IPS-NIHi11 (cell line): ENCODE measurements at places on chromosomes 2 and 18.

DNA sequence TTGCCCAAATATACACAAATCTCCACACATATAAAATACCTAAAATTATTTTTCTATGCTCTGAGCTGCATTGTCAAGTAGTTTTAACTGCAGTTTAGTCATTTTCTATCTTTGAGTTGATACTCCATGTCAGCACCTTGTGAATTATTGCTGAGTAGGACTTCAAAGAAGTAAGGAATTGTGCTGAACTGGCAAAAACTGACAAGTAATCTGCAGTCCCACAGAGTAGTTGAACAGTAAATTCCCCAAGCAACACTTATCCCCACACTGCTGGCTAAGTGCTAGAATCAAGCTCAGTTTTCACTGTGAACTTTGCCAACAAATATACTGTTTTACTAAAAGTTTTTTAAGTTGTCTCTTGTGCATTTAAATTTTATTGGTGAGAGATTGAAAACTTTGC, 141.8 kb upstream of the ST6GAL2 start:
- no peak for DNase-seq

GRCh38 chr2:173741759-173742158, 223.4 kb downstream of the SP3 start:
- DNase-seq, result no peak

GRCh38 chr18:13272416-13272815, 53.9 kb downstream of the LDLRAD4 start:
- DNase-seq, result no peak

GRCh38 chr18:38611036-38611964, 1045.7 kb upstream of the CELF4 start:
- no peak for DNase-seq

- DNase-seq, result no peak
Observed at GRCh38 chr2:238580486-238580885, 153.8 kb downstream of the ASB1 start.

GRCh38 chr2:19536136-19536535, 177.7 kb upstream of the OSR1 start:
- DNase-seq, result no peak

DNA sequence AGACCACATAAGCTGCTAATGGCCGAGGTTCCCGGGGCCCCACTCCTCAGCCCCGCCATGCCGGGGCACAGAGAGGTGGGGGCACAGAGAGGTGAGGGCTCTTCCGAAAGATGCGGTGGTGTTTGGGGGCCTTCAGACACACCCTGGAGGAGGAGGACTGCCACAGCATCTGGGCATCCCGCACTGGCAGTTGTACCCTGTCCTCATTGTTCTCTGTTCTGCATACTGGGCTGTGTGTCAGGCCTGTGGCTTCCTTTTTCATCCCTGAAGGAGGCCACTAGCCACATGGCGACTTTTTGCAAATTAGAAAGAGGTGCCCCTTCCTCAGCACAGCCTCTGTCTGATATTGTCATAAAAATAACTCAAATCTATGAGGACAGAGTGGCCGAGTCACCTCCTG, 150.1 kb downstream of the CTIF start:
- DNase-seq, result no peak

DNA sequence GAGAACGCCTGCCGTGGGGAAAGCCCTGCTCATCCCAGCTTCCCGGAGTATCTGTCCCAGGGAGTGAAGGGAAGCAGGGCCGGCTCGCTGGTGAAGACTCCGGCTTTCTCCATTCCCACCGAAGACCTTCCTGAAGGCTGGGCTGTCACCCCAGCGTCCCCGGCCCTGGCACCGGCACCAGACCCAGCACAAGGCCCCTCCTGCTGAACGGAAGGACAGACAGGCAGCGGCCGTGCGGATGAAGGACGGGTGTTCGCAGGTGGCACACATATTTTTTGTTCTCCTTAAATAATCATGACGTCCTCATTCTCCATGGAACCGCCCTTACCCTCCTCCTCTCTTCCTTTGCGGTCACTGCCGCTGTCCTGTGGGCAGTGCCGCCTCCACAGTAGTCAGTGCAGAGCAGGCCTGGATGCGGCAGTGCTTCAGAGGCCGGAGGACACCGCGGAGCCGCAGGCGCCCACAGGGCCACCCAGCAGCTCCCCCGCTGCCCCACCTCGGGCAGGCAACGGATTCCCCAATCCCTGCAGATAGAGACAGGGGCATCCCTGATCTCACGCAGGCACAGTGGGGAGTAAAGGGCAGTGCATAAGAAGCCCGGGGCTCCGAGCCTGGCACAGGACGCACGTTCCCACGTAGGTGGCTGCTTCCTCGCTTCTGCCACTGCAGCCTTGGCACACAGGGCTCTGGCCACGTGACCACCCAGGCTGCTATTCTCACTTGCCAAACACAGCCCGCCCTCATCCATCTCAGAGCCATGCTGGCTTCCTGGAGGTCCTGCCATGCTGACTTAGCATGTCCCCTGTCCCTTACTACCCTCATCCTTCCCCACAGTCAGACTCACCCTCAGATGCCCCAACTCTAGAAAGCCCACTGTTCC, 229.7 kb downstream of the EIPR1 start:
- DNase-seq, result no peak

DNA sequence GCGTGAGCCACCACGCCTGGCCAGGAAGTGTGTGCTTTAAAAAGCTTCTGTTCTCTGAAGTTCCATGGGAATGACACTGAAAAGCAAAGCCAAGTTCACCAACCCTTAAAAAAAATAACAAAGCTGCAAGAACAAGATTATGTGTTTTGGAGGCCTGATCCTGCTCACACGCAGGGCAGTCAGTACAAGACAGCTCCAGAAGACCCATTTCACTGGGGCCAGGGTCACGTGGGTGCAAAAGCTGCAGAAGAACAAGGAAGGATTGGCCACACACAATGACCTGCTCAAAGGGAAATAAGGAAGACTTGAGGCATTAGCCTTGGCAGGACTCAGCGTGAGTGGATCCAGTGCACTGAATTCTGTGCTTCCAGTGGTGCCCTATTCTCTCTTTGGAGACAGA, 187.9 kb downstream of the NCK2 start:
- no peak for DNase-seq

DNA sequence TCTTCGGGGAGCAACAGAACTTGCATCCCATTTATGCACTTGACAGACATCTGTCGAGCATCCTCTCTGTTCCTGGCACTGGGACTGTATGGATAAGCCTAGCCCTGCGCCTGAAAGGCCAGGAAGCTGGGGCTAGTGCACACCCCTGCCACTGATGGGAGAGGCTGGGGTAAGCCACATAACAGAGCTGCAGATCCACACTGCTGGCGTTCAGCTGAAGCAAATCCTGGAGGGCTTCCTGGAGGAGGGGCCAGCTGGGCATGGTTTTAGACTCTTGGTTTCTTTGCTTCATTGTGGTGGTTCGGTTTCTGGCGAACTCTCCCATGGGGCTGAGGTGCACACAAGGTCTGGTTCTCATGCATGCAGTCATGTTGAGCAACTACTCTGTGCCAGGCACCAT, 45.5 kb upstream of the FOSL2 start:
- DNase-seq, result no peak

DNA sequence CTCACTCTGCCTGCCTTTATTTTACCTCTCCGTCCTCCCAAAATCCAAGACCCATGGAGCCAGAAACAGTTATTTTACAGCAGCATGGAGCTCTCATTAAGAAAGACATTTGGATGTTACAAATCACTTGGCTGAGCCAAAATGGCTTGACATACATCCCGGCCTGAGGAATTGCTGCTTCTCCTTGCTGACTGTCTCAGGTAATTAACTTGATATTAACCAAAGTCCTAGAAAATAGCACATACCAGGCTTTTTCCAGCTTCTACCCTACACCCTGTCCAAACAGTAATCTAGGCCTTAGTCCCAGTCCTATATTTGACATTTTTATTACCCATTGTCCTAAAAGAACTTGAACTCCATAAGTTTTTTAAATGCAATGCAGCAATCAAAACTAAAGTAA, 205.0 kb downstream of the TMX3 start:
- no peak for DNase-seq

GRCh38 chr2:130152816-130153595, 8.1 kb upstream of the CCDC74B start:
- no peak for DNase-seq

GRCh38 chr2:105870062-105870461, 125.3 kb downstream of the NCK2 start:
- DNase-seq, result no peak

DNA sequence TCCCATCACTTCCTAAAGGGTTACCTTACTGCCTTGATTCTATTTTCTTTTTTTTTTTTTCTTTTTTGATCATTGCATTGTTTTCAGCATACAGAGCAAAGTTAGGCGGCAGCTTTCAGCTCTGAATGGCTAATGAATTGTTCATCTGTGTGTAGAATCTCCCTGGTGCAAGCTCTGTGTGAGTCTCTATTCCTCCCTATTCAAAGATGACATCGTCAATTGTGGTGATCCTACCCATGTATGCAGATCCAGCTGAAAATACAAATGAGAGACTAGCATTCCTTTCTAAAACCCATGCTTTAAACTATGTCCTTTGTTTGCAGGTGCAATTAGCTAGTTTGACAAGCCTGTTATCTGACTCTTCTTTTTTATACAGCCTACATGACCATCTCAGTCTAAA, 539.0 kb downstream of the ARHGAP15 start:
- no peak for DNase-seq

- DNase-seq, result no peak
Observed at GRCh38 chr2:69471793-69472192, 34.6 kb upstream of the NFU1 start.

- no peak for DNase-seq
Observed at GRCh38 chr2:37376421-37377186, 32.2 kb downstream of the QPCT start.

DNA sequence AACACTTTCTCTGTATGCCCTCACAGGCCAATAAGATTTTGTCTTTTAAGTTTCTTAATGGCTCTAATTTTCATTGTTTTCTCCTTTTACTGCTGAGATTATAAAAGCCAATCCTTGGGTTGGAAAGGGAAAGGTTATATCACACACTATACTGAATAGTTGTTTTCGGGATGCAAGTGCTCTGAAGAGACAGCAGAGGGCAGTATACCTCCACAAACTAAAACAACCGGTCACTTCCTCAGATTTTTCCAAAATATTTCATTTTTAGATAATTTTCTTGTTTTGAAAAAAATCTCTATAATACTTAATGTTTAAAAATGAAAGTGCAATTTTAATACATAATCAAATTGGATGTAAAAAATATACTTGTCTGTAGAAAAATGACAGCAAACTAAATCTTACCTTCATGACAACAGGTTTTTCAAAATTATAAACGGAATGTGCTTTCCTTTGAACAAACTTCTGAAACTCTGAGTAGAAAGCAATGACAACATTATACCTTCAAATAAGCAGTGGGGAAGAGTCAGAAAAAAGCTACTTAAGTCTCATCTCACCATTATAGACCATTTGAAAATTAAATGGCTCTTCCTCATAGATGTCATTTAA, 82.7 kb downstream of the ORC4 start:
- peak; percentile 37 for DNase-seq

GRCh38 chr2:152395103-152395502, 60.1 kb downstream of the FMNL2 start:
- DNase-seq, result no peak

DNA sequence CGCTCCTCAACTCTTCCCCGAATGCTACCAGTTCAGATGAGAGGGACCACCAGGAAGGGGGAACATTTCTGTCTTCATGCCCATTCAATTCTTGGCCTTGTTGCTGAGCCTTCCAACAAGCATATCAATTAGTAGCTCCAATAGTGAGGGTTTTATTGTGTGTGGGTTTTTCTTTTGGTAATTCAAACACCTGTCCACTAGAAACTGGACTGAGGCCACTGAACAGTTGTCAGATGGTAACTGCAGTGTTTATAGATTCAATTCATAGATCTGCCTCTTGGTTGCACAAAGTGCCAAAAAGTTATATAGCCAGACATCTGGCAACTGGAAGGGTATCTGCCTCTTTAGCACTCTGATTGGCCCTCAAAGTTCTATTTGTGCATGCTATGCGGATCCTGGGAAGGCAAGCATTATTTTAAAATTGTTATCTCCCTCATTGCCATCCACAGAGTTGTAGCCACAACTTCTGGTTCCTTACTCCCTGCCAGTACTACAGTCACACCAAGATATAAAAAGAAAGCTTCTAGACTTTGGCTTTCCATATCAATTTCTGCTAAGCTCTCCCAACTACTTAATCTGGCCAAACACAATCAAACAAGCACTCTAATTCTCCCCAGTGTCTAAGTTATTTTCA, 83.3 kb upstream of the ZNF521 start:
- no peak for DNase-seq

- DNase-seq, result peak; percentile 27
Observed at GRCh38 chr2:215973954-215974699, 39.2 kb downstream of the MREG start.

GRCh38 chr2:97720746-97721145, 7.4 kb downstream of the ZAP70 start:
- no peak for DNase-seq

DNA sequence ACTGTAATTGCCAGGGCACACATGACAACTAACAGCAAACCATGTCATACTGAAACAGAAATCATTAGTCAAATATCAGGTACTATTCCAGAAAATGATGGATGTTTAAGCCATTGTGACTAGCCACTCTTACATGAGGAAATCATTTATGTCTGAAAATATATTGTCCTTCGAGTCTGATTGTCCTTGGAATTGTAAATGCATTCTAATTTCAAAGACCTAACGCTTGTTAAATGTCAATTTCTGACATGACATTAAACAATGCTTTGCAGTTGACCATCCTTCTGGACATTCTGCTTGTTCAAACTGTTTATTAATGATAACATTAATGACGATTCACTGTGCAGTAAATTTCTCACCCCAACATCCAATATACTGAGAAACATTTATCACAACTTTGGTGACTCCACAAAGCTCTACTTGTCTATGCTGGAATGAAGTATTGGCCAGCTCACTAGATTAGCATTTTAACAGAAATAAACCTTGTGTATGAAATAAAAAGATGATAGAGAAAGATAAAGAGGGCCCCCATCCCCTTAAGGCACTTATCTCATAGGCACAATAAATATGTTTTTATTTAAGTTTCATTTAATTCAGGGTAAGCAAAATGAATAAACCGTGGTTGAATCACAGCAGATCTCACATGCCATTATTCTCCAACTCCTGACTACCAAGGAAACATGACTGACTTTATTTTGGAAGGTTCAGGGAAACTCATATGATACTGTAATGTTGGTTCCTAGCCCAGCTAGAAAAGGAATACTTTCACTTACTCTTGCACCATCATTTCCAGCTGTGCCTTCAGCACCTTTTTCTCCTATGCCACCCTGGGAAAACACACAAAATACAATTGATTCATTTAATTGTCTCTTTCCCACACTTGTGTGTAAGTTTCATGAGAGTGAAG, 82.3 kb downstream of the COL3A1 start:
- DNase-seq, result no peak

DNA sequence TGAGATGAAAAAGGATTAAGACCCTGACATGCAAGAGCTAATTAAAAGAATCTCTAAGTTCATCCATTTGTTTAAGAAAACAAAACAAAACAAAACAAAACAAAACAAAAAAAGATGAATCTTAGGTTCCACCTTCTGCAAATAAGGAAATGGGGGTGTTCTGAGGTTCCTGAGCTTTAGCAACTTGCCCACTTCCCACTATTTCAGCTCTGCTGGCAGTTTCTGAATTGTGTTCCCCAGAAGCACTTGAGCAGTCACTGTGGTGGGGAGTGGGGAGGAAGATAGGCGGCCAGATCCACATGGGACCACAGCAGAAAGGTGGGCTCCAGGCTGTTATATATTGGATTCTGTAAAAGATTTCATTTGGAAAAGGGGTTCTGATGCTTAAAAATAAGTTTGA, 20.3 kb downstream of the INO80C start:
- no peak for DNase-seq
